ENCODE measurements at places on chromosomes 3 and 15.

- peak; percentile 21 for DNase-seq
Measured at GRCh38 chr3:45795882-45796765, at the start of gene SLC6A20. Gene SLC6A20 (minus strand): TSS chr3:45796536. CDS start chr3:45796419, 117 bp downstream.

DNA sequence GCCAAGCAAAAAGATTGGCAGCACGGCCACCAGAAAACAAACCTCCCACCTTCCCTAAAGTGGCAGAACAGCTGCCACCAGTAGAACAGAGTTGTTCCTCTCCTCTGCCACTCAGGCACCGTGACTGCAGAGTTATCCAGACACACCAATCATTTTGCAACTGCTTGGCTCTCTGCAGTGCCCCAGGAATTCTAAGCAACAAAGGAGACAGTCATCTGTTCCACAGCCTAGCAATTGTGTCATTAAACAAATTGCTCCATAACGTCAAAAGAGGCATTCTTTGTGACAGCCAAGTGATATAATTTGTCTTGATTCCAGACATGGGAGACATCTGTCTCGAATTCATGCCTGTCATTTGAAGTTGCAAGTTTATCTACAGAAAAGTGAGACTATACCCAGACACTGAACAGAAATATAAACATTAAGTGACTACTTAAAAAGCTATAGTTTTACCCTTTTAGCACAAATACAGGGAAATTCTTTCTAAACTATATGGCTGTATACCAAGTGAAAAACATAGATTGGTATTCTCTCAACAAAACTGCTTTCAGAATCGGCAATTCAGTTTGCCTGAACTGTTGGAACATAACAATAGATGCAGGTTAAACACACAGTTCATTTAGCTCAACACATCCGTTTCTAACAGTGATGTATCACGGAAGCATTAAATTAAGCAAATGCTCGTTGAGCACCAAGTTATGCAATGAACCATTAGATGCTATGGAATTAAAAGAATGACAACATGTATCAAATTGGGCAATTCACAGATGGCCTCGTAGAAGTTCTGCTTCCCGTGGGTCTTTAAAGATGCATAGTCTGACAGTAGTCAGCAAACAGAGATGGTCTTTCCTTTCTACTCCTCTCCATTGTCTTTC is 281.3 kb downstream of the FGF12 start:
- DNase-seq = no peak

GRCh38 chr3:15676259-15676658 is 74.7 kb downstream of the BTD start:
- no peak for DNase-seq

DNA sequence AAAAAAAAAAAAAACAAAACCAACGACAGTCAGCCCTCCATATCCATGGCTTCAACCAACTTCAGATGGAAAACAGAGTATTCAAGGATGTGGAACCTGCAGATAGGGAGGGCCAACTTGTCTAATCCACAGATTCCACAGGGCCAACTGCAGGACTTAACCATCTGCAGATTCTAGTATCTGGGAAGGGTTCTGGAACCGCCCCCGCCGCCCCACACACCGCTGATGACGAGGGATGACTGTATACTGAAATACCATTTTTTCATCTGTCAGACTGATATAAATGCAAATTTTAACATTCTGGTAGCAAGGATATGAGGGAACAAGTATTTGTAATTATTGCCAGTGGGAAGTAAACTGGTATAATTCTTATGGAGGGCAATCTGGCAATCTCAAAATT is 29.5 kb downstream of the ADPGK start:
- DNase-seq = no peak

GRCh38 chr3:51796854-51797253 is 17.8 kb upstream of the IQCF6 start:
- DNase-seq = no peak

All from right renal pelvis (tissue), 4 donors.